ENCODE measurements at places on chromosomes 11 and 22.

DNA sequence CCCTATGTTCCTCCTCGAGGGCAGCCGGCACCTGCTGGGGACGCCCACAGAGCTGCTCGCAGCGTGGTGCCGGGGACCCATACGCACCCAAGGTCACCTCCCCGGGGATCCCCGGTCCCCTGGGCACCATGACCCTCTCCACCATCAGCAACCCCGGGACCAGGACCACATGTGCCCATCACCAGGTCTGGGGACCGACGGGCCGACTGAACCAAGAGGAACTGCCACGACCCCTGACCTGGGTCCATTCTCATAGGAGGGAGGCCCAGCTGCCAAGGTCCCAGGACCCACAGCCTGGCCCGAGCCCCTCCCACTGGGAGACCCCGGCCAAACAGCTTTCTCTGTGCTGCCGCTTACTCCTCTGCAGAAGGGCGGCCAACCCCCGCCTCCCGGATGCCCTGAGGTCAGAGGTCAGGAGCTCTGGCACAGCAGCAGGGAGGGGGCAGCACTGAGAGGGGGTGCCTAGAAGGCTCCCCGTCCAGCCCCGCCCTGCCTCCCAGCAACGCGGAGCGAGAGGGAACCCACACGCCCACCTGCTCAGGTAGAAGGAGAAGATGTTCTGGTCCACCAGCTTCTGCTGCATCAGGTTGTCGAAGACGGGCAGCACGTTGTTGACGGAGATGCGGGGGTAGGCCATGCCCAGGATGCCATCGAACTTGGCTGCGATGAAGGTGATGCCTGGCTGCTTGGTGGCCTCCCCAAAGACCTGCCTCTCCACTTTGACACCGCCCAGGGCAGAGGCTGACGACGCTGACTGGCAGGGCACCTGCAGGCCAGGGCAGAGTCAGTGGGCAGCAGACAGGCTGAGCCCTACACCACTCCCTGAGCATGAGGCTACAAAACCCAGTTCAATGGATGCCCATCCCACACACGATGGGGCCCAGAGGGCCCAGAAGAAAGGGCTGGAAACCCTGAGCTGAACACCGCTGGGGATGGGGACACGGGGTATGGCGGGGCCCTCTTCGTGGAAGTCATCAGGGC lies 6.6 kb downstream of the CTSD start:
- DNase-seq: no peak

DNA sequence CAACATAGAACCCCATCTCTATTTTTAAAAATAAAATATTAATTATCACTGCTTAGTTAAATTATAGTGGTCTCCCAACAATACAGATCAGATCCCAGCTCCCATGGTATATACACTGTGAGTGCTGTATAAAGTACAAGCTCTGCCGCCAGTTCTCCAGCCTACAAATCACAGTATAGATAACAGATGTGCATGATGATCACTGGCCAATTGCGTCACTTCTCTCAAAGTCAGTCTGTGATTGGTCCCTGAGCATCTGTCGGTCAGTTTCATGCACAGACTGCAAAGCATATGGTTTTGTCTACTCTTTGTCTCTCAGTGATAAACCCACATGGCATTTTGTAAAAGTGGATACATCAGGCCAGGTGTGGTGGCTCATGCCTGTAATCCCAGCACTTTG lies 15.7 kb downstream of the PPARA start:
- DNase-seq: no peak

DNA sequence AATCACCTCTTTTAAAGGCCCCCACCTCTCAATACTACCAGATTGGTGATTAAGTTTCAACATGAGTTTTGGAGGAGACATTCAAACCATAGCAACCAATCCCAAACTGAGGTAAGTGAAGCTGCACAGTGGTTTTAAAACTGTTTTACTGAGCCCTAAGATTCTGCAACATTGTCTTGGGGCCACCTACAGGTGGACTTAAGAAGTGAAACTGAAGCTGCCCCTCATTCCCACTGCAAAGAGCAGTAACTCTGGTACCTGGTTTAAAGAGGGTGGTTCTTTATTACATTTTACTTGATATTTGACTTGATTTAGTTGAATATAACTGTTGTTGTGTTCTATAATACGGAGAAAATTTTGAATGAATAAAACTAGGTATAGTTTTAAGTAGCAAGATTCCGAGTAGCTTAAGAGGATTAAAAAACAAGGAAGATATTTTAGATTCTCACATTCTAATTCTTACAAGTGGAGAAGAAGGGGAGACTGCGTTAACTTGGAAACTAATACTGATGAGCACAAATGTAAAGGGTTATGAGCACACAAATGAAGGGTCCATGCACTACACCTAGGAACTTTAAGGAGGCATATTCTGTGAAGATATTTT lies 26.7 kb downstream of the SYT9 start:
- DNase-seq: peak; percentile 5

- DNase-seq: no peak
These were observed 1.8 kb downstream of the TBC1D22A start for GRCh38 chr22:46764140-46764680.

DNA sequence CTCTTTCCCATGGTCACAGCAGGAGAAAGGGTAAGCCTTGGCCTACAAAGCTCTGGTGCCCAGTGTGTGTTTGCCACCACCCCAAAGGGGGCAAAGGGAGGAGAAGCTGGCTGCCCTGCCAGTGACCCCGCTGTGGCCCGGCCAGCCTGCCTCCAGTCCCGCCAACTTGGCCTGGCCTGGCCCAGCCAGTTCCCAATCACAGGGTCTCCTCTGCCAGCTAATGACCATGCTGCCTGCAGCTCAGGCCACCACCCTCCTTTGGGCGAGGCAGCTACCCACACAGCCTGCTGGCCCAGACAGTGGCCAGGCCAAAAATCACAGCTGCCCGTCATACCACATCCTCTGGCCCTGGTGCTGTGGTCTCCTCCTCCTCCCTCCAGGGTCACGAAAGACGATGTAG lies 5.1 kb downstream of the GDPD5 start:
- peak; percentile 39 for DNase-seq

DNA sequence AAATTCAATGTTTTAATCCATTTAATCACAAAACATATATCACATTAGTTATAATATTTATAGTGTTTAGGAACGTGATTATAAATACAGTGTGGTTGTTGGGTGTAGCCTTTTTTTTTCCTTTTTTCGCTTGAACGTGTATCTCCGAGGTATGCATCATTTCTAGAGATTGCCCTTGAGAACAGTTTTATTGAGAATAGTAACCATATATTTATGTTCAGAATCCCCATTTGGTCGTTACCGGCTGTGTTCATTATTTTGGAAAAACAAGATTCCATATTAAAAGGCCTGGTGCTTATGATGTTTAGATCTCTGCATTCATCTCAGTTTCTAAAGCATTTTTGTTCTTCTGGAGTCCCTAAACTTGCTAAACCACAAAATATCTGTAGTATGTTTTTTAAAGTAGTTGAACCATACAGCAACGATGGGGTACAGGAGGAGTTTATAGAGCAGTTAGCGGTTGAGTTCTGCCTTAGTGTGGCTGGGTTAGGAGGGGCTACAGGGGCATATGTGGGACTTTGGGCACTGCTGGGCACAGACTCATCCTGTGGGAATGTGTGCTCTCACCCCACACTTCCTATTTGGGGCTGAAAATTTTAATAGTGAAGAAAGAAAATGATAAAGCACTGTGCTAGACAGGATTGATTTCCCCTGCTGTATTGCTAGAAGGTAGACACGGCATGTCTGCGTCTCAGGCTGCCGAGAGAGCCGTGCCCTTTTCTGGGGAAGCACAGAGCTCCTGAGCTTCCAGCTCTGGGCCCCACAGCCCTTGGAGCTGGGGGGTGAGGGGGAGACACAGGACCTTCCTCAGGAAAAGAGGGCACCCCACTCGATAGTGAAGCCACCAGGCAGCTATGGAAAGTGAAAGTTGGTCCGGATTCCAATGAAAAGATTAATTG lies 81.5 kb upstream of the PPARA start:
- no peak for DNase-seq

GRCh38 chr11:104060004-104060794 lies 23.8 kb downstream of the DDI1 start:
- DNase-seq: no peak

- DNase-seq: no peak
These were observed 12.8 kb upstream of the CABP7 start for GRCh38 chr22:29707010-29707409.

DNA sequence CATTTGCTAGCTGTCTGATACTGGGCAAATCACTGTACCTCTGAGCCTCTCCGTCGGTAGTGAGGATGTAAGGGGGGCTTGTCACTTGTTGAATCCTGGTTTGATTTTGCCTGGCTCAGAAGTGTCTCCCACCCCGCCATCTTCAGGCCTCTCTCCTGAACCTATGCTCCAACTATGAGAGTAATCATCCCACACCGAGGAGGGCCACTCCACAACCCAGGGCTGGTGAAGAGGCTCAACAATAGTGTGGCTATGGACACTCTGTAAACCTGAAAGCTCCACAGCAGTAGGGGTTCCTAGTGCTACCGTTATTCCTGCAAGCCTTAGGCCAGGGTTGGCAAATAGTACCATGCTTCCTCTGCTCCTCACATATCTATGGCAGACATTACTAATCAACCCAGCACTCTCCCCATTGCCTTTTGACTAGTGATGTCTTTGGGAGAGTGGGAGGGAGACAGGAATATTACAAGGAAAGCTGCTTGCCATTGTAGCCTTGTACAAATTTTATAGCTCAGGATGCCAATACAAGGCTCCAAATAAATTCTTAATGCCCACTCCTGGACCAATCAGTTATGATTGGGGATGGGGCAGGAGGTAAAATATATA lies 134.0 kb upstream of the TEAD1 start:
- DNase-seq: no peak

GRCh38 chr11:134497586-134497985 lies 85.5 kb upstream of the B3GAT1 start:
- DNase-seq: no peak

DNA sequence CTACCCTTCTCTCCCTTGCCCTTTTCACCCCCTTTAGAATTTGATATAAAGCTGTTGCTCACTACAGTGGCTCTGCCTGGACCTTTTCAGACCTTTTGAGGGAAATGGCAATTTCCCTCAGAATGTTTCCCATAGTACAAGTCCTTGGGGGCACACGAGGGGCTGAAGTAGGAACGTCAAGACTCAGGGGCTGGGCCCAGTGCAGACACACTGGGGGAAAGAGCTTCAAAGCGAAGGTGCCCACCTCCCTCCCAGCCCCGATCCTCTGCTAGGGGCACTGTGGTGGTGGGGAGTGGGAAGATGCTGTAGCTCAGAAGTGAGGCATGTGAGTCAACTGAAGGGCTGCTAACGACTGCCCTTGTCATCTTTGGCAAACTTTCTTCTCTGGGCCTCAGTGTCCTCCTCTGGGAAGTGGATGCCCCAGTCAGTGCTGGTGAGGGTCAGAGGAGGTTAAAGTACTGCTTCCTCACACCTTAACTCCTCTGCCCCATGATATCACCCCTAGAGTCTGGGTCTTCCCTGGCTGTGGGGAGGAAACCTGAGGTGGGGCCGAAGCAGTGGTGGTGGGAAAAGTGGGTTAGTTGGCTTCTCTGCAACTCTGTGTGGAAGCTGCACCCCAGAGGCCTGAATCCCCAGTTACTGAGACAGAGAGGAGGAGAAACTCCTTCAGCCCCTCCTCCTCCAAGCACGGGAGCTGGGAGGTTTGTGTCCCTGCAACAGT lies 425.3 kb upstream of the B3GAT1 start:
- no peak for DNase-seq

DNA sequence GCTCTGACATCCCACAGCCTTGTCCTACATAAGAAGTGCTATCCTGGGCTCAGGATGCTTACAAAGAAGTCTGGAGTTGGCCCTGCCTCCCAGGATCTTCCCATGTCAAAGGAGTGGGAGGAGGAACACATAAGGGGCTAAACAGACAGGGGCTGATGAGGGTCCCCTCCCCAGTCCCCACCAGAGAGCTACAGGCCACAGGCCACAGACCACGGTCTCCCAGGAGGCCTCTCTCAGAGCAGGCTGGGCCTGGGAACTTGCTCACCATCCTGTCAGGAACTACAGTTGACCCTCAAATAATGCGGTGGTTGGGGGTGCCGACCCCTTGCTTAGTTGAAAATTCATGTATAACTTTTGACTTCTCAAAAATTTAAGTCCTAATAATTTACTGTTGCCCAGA lies 315.5 kb downstream of the NTM start:
- no peak for DNase-seq

DNA sequence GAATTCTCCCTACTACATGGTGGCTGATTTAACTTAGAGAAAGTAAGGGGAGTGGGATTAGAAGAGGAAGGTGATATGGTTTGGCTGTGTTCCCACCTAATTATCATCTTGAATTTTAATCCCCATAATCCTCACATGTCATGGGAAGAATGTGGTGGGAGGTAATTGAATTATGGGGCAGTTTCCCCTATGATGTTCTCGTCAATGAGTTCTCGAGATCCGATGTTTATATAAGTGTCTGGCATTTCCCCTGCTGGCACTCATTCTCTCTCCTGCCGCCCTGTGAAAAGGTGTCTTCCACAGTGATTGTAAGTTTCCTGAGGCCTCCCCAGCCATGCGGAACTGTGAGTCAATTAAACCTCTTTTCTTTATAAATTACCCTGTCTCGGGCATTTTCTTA lies 169.3 kb downstream of the CASP12 start:
- no peak for DNase-seq

DNA sequence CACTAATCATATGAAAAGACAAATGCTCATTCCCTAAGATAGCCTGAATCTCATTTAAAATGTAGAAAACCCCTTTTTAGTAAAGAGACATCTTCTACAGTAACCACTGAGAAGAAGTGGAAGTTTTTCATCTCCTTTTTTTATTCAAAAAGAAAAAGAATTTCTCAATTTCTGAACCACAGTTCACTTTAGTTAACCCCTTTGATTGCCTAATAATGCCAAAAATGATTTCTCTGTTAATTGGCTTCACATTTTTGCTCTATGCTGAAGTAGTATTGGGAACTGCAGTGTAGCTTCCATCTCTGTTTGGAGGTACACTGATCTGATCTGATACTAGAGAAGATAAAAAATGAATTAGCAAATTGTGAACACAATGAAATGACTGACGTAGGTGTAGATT lies 58.3 kb downstream of the CD44 start:
- no peak for DNase-seq

DNA sequence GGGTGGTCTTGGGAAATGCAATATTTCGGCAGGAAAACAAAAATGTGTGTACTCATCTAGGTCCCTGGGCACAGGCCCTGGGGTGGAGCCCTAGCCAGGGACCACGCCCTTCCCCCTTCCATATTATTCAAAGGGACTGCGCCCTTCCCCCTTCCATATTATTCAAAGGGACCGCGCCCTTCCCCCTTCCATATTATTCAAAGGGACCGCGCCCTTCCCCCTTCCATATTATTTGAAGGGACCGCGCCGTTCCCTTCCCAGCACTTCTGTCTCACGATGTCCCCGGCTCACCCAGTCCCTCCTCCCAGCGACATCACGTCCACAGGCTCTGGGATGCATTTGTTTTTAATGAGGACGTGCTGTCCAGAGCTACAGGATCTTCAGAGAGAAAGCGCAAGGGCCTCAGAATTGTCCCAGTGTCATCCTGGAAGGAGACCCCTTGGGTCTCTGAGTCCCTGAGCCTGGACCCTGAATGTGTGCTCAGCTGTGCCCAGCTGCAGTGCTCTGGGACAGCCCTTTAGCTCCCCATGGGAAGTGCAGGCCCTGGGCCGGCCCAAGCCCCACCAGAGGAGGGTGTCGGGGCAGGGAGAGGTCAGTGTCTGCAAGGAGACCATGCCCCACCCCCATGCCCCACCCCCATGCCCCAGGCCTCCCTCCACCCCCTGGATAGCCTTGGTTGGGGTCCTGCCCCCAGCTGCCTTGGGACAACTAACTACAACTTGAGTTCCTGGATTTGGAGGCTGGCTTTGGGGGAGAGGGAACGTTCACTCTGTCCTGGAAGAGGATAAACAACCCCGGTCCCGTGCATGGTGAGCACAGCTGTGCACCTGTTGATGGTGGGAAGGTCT lies 810.0 kb downstream of the BRD1 start:
- DNase-seq: no peak
